ENCODE measurements at places on chromosomes 1 and 21. TPM values are rescaled to one million over a fixed set of nuclear protein-coding genes. Genes with fewer than 3 reads are reported as not detected.

CYP4A22 gene
- not detected for total RNA-seq

GUCA2B gene
- total RNA-seq = not detected

TRABD2B gene
- total RNA-seq = under 0.01 TPM

OR2G6 gene
- not detected for total RNA-seq

GRCh38 chr1:227192163-227192562 is 126.1 kb downstream of the CDC42BPA start:
- DNase-seq = peak; percentile 24

DNA sequence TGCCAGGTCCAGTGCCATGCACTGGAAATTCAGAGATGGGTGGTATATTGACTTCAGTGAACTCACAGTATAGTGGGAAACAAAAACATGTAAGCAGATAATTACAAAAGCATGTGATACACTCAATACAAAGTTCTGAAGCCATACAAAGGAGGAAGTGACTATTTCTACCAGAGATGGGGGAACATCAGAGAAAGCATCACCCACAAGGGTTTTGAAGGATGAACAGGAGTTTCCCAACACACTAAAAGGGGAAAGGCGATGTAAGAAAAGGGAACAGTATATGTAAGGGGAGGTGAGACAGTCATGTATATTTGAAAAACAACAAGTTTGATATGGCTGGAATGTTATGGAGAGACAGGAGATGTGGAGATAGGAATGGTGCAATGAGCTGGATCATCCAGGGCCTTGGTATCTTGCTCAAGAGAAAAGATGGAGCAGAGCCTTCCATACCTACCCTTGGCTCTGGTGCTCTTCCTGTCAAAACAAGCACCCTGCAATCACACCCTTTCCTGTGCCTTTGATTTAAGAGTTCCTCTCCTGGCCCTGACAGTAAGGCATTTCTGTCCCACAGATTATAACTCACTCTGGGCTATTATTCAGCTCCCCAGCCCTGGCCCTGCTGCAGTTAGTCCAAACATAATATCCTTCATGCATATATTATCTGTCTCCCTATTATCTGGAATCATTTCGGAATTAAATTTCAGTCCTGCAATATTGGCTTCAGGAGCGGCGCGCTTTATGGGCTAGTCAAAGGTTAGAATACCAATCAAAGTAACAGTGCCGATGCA is 60.5 kb downstream of the DMAP1 start:
- no peak for DNase-seq

GRCh38 chr21:14482165-14482564 is 64.0 kb downstream of the SAMSN1 start:
- DNase-seq = no peak

GRCh38 chr1:230825761-230826160 is 42.6 kb downstream of the C1orf198 start:
- no peak for DNase-seq

GRCh38 chr1:3078430-3078861 is 9.4 kb downstream of the PRDM16 start:
- DNase-seq = no peak

DNA sequence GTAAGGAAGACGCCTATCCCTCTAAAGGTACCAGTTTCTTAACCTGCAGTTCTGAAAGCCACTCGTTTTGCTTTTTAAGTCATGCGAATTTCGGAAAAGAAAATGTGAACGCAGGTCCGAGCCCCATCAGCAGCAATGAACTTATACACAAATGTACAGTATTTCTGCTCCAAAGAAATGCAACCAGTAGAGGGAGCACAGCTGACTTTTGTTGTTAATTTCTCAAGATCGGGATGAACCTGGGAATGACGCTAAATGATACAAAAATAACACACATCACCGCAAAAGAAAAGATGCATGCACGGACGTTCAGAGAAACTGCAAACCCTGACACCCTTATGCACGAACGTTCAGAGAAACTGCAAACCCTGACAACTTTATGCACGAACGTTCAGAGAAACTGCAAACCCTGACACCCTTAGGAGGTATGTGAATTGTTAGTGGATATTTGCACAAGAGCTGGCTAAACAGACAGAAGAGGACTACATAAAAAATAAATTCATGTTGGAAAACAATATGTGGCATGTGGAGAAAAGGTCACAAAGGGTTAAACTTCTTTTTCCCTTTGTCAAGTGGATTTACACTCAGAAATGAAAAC is 3.5 kb upstream of the TIAM1 start:
- DNase-seq = no peak

GRCh38 chr21:20329636-20330035 is 668.6 kb upstream of the NCAM2 start:
- DNase-seq = no peak

DNA sequence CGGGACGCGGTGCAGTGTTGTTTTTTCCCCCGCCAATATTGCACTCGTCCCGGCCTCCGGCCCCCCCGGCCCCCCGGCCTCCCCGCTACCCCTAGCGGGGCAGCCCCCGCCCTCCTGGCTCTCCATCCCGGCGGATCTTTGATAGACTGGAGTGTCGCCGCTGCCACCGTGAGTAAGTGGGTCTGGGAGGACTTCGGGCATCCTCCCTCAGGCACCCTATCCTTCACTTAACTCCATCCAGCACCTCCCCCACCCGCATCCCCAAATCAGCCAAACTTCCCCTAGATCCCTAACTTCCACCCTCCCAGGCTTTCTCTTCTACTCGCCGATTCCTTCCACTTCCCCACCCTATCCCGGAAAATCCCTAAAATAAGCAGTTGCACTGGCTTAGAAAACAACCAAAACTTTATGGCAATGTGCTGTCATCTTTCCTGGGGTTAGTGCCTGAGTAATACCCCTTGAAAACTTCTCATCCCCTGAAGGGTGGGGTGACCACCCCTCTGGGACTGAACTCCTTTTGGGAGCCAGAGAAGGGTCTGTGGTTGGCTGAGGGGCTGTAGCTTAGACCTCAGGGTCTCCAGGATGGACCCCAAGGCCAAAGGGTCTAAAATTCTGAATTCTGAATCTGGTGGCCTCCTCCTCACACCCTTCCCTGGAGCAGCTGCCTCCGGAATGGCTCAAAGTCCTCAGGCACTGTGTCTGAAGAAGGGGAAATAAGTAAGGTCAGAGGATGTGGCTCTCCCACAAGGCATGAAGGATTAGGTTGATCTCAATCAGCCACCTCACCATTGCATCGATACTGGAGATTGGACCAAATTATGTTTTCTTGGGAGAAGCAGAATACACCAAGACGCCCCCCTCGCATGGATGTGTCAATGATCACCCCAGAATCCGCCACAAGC is 12.2 kb downstream of the THBS3 start:
- no peak for DNase-seq

GRCh38 chr1:213564215-213564659 is 423.5 kb upstream of the PROX1 start:
- no peak for DNase-seq

DNA sequence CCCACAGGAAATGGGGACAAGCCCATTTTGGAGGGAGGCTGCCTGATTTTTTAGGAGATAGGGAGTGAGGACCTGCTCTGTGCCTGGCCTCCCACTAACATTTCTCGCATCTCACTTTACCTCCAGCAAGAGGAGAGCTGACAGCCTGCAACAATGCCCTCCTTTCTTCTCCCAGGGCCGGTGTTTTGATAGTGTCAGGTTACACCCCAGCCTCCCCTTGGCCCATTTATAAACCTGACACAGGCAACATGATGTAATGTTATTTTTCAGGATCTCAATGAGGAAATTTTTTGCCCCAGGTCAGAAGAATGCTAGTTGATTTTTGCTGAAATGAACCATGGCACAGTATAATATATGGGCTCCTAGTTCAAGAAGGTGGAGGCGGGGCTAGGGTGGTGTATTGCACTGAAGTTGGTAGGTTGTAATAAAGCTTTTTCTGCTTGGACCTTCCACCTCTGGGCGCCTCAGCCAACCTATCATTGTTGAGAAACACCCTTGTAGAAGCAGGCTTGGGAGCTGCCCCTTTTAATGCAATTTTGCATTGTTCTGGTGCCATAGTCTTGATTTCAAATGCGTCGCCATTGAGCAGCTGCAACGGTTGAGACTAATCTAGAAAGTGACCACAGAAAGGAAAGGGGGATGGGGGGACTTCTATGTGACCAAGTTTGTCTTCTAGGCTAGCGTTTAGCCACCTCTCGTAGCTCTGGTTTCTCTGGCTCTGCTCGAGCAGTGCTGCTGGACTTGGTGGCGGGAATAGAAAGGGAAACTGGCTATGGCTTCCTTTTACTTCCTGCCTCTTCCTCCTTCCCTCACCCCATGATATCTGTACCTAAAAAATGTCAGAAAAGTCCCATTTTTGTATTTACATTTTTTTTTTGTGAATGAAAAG is 53.0 kb downstream of the PBX1 start:
- no peak for DNase-seq

DNA sequence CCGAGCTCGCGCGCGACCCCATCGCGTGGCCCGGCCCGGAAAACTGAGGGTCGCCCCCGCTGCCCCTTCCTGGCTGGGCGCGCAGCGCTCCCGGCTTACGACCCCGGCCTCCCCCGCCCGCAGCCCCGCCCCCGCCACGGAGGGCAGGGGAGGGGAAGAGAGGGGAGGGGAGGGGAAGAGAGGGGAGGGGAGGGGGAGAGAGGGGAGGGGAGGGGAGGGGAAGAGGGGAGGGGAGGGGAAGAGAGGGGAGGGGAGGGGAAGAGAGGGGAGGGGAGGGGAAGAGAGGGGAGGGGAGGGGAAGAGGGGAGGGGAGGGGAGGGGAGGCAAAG is 6.7 kb upstream of the ANKRD65 start:
- no peak for DNase-seq

DNA sequence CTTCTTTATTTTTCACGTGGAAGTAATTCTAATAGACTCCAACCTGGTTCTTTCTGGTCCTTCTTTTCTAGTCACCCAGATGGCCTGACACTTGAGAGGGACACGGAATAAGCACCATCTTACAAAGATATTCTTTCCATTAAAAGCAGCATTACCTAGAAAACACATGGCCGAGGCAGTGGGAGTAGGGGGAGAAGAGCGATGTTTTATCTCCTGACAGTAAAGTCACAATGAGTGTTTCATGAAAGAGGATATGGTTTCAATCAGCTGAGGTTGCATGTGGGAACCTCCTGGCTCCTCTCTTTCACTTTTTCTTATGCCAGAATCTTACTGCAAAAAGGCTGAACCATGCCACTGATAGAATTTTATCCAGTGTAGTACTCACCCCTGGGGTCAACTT is 288.8 kb upstream of the SPAG17 start:
- no peak for DNase-seq

DNA sequence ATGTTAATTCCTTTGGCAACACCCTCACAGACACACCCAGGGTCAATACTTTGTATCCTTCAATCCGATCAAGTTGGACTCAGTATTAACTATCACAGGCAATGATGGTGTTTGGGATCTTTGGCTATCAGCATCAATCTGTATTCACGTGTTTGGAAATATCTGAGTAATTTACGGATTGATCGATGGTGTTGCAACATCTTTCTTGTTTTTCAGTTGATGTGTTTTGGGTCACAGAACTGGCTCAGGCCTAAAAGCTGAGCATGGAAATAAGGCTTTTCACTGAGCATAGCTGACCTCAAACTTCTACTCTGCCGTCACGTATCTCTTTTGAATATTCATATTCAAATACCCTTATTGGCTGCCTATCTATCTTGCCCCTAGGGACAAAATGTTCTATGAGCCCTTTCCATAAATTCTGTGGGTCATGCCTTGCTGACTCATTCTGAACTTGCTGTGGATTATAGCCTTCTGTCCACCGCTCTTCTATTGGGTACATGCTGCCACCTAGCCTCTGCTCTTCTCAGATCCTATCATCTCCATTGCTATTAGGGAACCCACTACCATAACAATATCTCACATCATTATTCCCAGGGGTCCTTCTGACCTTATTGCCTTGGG is 156.0 kb downstream of the PDE4B start:
- DNase-seq = no peak

Measured in occipital lobe (tissue), 3 donors.